M059J (cell line): ENCODE measurements at places on chromosomes 13 and 19. TPM values are rescaled to one million over a fixed set of nuclear protein-coding genes. Genes with fewer than 3 reads are reported as not detected.

DNA sequence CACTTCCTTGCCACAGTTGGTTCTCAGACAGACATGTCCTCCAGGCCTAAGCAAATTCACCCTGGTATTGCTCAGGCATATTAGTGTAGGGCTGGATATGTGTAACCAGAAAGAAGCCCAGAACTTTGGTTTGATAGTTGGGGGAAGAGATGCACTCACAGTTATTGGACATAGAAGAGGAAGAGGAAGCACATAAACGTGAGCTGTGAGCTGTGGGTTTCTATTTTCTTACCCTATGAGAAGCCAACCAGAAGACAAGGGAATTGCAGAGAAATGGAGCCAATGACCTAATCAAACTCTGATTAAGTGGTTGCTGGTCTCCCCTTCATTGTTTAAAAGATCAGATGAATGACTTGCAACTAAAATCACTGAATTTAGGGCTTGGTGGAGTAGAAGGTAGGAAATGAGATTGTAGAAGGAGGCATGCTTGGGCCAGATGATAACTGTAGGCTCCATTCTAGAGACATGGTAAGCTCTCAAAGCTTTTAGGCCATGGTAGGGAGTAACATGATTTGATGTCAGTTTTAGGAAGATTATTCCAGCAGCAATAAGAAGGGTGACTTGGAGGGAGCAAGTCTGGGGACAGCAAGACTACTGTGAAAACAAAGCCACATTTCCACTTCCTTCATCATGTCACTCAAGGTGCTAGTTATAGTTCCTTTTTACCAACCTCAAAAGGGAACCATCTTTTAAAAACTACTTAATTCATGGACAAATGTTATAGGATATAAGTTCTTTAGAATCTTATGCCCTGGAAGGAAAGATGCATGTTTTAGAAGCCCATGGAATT lies 24.1 kb upstream of the WDFY2 start:
- DNase-seq: no peak

DNA sequence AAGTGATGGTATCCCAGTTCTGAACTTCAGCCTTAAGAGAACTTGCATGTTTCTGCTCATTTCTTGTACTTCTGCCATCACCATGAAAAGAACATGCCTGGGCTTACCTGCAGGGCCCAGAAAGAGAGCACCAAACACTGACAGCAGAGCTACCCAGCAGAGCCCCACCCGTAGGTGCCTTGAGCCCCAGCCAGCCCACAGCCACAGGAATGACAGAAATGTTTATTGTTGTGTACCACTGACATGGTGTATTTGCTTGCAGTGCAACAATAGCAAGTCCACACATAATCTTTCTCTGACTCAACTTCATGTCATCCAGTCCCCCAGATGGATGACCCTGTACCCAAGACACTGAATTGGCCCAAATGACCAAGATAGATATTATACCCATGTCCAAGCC lies 195.2 kb downstream of the TSHZ3 start:
- peak; percentile 71 for DNase-seq

Gene SH2D3A
- total RNA-seq: not detected in 2 replicates

Gene SYNGR4
- total RNA-seq: 0.42 TPM in 1 of 2 replicates, not detected in the other

- peak; percentile 50 for DNase-seq
Measured at GRCh38 chr19:47765523-47766358, 12.8 kb upstream of the SELENOW start.

Gene PROZ
- not detected in 2 replicates for total RNA-seq

DNA sequence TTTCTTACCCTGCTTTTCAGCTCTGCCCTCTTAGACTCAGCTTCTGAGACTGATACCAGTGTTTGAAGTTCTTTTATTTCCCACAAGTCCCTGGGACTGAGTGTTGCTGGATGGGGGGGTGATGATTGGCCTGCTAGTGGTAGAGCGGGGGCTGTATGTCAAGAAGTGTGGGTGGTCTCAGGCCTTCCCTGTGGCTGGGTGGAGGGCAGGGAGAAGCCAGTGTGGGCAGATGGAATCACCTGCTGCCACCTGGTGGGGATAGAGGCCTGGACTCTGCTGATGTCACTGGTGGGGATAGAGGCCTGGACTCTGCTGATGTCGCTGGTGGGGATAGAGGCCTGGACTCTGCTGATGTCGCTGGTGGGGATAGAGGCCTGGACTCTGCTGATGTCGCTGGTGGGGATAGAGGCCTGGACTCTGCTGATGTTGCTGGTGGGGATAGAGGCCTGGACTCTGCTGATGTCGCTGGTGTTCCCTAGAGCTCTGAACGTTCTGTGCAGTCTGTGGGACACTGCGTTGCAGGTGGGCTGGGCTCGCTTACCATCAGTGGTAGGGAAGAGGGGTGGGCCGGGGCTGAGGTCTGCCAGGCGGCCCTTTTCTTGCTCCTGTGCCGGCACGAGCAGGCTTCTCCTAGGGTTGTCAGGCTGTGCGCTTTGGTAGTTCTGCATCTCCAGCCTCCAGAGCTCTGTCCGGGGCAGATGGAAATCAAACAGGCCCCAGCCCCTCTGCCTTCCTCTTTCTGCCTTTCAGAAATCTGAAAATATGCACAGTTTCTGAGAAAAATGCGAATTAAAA lies 101.3 kb downstream of the ARHGEF7 start:
- peak; percentile 12 for DNase-seq

Gene RUBCNL
- 0.22 and 0.54 TPM in 2 replicates for total RNA-seq

DNA sequence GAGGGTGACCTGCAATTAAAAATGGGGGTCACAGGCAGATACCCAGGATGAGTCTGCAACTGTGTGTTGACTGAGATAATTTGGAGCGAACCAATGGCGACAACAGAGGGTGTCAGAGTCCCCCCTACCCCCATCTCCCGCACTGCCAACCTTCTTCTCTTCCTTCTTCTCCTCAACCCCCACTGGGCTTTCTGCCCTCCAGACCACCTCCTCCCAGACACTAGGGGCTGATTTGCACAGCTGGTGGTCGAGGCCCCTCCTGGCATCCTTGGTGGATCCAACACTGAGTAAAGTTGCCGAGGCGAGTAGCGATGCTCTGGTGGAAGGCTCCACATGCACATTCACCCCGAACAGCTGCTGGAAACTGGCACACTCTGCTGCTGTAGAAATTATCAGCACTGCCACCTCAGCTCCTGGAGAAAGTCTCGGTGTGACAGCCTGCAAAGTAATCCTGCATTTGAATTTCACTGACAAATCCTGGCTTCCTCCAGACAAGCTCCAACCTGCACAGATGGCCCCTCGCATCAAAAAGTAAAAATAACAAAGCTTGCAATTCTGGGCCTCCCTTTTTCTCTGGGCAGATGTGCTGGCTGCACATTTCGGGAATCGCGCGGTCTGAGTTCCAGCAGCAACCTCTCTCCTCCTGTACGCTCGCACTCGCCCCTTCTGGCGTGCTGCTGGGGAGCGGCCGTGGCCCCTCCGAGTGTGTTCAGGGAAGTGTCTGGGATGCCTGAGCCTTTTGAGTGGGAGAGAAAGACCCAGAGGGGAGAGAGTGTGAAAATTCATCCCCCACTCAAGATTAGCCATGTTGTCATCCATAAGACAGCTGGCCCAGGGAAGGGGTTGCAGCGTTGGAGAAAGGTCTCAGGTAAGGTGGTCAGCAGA lies 28.5 kb downstream of the CCNE1 start:
- DNase-seq: no peak

Gene SMAD9
- 4.0 and 5.8 TPM in 2 replicates for total RNA-seq

- DNase-seq: no peak
Measured at GRCh38 chr19:7428651-7429113, 60.2 kb downstream of the PEX11G start.

Gene CYP2A6
- total RNA-seq: not detected in 2 replicates

Gene ZNF628
- total RNA-seq: 8.8 and 13.9 TPM in 2 replicates

Gene C13orf42
- total RNA-seq: not detected in 2 replicates

GRCh38 chr13:66972659-66973058 lies 257.5 kb downstream of the PCDH9 start:
- no peak for DNase-seq
